ENCODE measurements at places on chromosomes 1 and 21.
A peak's percentile ranks its signal among the peaks of the same experiment; 100 is the strongest.

DNA sequence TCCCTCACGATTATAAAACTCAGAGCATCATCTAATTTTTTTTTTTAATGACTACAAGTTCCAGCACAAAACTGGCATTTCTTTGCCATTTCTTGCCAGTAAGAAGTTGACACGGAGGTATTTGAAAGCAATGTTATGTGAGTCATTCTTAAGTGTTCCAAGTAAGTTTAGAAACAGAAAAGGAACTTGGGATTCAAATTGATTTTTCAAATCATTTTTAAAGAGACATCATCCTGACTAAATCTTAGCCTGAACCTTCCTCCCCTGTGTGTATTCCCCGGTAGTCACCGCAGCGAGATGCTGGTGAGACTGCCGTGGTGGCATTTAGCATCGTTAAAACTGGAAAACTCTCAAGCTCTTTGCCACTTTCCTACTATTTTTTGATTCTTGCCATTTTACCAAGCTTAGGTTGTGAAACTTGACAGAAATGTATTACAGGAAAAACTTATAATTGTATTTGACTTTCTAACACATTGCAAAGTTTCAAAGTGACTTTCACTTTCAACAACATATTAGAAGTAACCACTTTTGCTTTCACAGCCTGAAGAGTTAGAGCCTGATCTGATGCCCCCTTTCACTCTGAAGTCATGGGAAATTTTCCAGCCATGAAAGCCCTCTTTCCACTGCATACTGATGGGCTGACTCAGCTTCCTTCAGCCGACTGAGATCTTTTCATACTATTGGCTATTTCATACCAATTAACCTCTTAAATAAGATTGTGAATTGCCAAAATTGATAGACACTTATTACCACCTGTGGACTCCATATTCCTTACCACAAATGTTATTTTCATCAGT lies 61.4 kb downstream of the OLFML2B start:
- no peak for DNase-seq

GRCh38 chr1:2983706-2984398 lies 37.4 kb upstream of the ACTRT2 start:
- DNase-seq: no peak

GRCh38 chr1:241697640-241698018 lies 45.5 kb downstream of the WDR64 start:
- no peak for DNase-seq

GRCh38 chr1:25810341-25811299 lies 9.1 kb upstream of the MTFR1L start:
- peak; percentile 60 for DNase-seq

DNA sequence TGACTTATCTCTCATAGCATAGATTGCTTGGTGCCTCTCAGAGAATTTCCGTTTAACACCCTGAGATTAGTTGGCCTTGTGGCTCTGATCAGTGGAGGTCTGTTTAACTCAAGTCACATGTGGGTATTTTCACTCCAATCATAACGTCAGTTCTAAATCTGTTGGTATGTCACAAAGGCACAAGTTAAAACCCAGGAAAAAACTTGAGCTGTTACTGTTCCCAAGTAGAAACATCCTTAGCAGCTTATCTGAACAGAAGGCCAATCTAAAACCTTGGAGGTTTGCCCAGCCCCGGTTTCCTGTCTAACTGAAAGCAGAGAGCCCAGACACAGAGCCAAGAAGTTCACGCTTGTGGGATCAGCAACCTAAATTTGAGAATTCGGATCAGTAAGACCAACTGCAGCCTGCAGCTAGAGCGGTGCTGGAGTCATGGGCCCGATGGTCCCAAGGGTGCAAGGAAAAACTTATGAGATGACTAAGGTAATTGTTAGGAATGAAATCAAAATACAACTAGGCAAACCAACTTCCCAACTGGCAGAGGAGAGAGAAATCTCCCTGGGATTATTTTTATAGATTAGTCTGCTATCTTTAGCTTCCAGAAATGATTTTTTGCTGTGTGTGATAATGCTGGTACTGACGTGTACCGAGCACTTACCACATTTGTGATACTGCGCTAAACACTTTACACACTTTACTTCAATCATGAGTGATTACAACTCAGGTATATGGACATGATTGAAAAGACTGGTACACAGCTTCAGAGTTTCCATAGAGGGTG lies 90.2 kb upstream of the C1orf21 start:
- DNase-seq: no peak

GRCh38 chr1:226892524-226892875 lies 22.1 kb downstream of the PSEN2 start:
- DNase-seq: no peak

DNA sequence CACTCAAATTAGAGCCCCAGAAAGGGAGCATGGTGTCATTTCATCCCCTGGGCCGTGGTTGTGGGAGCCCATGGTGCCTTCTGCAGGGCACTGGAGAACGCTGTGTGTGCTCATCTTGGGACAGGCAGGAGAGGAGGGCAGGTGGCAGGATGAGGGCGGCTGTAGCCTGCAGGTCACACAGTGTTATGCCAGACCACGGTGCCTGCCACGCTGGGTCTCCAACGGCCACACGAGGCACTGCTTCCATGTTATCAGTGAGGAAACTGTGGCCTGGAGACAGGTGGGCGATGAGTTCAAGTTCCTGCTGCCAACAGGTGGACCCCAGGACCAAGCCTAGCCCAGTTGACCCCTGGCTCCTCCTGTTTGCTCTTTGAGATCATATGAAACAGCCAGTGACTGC lies 21.0 kb downstream of the ABCG1 start:
- DNase-seq: no peak

DNA sequence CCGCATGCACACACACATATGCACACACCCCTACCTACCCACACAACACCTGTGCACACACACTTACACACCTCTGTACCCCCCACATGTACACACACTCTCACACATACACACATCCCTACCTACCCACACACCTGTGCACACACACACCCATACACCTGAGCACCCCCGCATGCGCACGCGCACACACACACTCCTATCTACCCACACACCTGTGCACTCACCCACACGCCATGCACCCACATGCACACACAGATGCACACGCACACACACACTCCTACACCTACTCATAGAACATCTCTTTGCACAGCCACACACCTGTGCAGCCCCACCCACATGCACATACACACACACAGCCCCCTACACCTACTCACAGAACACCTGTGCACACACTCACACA lies 15.5 kb upstream of the PADI2 start:
- no peak for DNase-seq

DNA sequence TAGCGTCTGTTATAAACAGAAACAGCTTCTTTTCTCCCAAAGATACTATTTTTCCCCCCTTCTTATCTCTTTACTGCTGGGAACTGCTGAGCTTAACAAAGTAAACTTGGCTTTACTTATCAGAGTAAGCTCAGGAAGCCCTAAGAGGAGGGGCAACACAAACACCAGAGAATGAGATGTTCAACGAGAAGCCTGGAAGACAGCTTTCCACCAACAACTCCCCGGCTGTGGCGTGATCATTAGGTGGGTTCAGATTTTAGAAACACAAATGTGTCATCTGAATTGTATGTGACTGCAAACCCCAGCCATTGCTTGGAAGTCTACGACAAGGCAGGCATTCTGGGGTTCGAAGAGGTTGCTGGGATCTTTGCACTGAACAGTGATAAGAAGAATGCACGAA lies 181.2 kb upstream of the ESRRG start:
- DNase-seq: no peak

- DNase-seq: no peak
Observed at GRCh38 chr1:63914241-63914640, 140.4 kb downstream of the ROR1 start.

DNA sequence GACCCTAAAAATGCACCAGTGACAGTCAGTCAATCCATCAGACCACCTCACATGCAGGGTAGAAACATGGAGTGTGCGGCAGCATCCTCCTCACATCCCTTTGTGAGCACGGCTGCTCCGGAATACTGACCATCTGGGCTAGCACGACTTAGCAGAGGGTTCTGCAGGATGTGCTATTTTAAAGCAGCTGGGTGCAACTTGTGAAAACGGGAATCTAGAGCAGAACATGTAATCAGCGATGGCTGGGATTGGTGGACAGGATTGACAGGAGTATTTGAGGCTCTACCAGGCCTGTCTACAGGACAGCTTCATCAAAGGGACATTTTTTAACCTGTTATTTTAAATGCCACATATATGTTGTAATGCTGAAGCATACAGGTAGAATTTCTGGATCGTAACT lies 16.8 kb upstream of the PLEKHM2 start:
- no peak for DNase-seq

GRCh38 chr1:85630493-85630892 lies 49.9 kb downstream of the CCN1 start:
- DNase-seq: no peak

DNA sequence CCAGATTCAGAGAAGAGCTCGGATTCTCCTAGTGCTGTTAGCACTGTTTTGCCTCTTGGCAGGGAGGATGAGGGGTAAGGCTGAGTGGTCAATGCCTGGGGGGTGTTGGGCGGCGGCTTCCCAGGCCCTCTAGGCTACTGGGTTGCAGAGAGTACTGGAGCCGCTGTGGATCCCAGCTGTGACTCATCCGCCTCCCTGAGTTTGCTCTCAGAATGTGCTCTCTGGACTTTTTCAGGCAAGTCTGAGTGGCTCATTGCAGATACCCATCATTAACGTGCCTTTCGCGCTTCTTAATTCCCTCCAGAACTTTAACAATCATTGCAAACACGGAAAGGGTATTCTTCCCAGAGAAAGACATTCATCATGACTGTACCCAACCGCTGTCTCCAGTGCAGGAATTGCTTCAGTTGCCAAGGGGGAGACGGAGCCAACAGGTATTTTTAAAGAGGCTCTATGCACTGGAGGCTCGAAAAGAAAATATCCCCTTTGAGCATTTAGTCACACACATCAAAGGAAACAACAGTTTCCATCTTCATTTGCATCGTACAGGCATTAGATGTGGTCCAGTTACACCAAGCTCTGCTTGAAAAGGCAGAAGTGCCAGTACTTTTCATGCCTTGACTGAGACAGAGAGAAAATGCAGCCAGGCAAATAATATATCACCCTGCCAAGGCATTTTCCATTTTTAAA lies 14.4 kb upstream of the CAMTA1 start:
- DNase-seq: no peak

GRCh38 chr1:67882196-67882958 lies 49.1 kb upstream of the GNG12 start:
- DNase-seq: no peak

GRCh38 chr1:147080006-147080661 lies 92.1 kb downstream of the PRKAB2 start:
- DNase-seq: no peak

DNA sequence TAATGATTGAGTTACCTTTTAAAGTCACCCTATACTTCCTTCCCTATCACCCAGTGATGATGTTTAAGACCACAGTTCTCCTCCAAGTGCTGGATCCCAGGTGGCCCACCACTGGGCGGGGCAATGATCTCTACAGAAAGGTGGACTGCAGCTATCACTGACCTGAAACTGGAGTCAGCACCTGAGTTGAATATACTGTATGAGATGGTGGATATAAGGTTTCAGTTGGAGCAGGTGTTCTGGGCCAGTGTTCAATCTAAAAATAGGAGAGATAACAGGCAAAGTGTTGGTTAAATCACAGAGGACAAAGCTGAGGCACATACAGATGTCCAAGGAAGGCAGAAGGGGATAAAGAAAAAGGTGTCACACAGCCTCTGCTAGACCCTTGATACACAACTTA lies 96.6 kb downstream of the SIPA1L2 start:
- DNase-seq: no peak

DNA sequence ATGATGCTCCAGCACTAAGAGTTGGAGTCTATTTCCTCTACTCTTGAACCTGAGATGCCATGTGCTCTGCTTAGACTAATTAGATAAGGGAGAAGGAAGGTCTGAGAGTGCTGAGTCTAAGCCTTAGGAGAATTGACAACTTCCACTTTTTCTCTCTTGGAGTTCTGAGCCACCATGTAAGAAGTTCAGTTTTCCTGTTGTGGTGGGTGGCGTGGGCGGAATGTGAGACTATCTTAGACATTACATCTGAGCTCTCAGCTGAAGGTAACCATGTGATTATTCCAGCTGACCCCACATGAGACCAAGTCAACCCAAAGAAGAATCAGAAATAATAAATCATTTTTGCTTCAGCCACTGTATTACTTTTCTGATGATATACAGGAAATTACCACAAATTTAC lies 404.5 kb upstream of the LRRC7 start:
- DNase-seq: no peak

GRCh38 chr1:145777357-145778145 lies 46.3 kb downstream of the RNF115 start:
- no peak for DNase-seq

DNA sequence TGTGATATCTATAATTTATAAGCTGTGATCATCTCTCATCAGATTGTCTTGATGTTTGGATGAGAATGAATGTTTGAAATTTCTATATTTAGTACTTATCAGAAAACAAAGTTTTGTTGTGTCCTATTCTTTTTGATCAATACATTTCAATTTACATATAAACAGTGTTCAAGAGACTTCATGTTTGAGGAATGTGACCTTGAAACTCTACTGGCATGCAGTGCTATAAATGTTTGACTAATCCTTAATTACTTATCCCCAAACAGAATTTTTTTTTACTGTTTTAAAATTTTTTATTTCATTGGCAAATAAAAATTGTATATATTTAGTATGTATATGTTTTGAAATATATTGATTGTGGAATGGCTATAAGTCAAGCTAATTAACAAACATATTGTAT lies 1.5 kb upstream of the PRKAA2 start:
- DNase-seq: no peak

GRCh38 chr1:52996653-52997052 lies 65.4 kb upstream of the PODN start:
- no peak for DNase-seq

DNA sequence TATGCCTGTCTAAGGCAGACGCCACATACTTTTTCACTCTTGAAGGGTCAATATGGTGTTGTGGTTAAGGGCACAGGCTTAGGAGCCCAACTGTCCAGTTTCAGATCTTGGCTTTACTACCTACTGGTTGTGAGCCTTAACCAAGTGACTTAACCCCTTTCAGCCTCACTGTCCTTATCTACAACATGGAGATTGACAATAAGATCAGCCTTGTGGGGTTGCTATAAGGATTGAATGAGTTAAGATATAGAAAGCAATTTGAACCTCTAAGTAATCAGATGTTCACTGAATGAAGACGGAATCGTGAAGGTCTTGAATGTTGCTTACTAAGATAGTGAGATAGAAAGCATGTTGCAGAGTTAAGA lies 121.3 kb upstream of the JUN start:
- no peak for DNase-seq

- no peak for DNase-seq
Observed at GRCh38 chr1:86852782-86853408, 61.0 kb downstream of the SELENOF start.

GRCh38 chr21:26470351-26471098 lies 102.6 kb downstream of the CYYR1 start:
- DNase-seq: no peak

All from NCI-H1105 treated with DMSO at 0.1 percent for 48 hours (cell line).